GM23338 (cell line): ENCODE measurements at places on chromosomes 11 and 22. TPM values are rescaled to one million over a fixed set of nuclear protein-coding genes. Genes with fewer than 3 reads are reported as not detected.
A peak's percentile ranks its signal among the peaks of the same experiment; 100 is the strongest.

- no peak overlapping the region for H3K4me3 ChIP-seq
- no peaks in the 10 kb centered on the region for H3K27me3 ChIP-seq
- H3K36me3 ChIP-seq: peaks cover 31% of the 10 kb centered on the region
- H3K4me1 ChIP-seq: no peaks in the 10 kb centered on the region; the same call in 1 of the 2 replicates
Observed at GRCh38 chr11:27293515-27294417, 69.2 kb downstream of the CCDC34 start.

DNA sequence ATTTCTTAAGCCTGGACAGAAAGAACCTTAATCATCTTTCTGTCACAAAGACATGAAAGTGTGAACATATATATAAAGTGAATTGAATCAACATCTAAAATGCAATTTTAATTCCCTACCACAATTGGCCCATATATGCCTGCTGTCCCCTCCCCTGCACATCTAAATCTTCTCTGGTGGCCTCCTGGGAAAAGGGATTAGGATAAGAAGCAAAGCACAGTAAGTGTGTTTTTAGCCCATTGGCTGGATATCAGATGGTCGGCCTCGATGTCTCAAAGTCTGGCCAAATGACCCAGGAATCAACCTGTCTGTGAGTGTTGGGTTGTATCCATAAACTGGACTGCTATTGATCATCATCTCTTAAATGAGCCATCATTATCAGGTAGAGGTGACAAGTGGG lies 5.8 kb downstream of the MMP3 start:
- H3K27me3 ChIP-seq: no peaks in the 10 kb centered on the region
- DNase-seq: no peak
- H3K4me3 ChIP-seq: no peak overlapping the region
- peaks cover 18% of the 10 kb centered on the region for H3K4me1 ChIP-seq
- H3K36me3 ChIP-seq: no peaks in the 10 kb centered on the region
- H3K27ac ChIP-seq: no peak overlapping the region

- no peak overlapping the region for H3K27ac ChIP-seq
- no peak overlapping the region for H3K4me3 ChIP-seq
- DNase-seq: no peak
- H3K4me1 ChIP-seq: peaks cover 17% of the 10 kb centered on the region
- H3K36me3 ChIP-seq: no peaks in the 10 kb centered on the region
Observed at GRCh38 chr11:7253800-7254199, 2.1 kb downstream of the SYT9 start.

DNA sequence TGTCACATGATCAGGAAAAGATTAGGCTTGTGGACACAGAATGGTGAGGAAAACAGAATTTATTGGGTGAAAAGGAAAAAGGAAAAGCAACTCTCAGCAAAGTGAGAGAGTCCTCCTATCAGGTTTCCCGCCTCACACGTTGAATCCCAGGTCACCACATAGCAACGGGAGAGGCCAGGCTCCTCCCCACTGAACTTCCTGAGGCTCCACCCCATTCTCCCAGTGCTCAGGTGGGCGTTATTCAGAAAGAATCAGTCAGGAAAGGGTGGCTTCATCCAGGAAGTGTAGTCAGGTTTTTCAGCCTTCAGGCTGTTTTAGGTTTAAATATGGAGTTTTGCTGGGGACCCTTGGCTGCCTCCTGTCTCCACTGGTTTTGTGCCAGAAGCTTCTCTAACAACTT lies 66.9 kb downstream of the SPON1 start:
- H3K27ac ChIP-seq: no peak overlapping the region
- no peaks in the 10 kb centered on the region for H3K36me3 ChIP-seq
- DNase-seq: peak; percentile 83
- no peak overlapping the region for H3K4me3 ChIP-seq
- peaks cover 11% of the 10 kb centered on the region; the same call in 1 of the 2 replicates for H3K4me1 ChIP-seq
- H3K27me3 ChIP-seq: no peaks in the 10 kb centered on the region

GRCh38 chr22:45499746-45500145 lies 2.9 kb upstream of the FBLN1 start:
- H3K36me3 ChIP-seq: no peaks in the 10 kb centered on the region
- H3K27ac ChIP-seq: no peak overlapping the region
- no peaks in the 10 kb centered on the region for H3K27me3 ChIP-seq
- no peak for DNase-seq
- peaks cover 25% of the 10 kb centered on the region for H3K4me1 ChIP-seq
- no peak overlapping the region for H3K4me3 ChIP-seq

GRCh38 chr11:119318240-119319135 lies 1.6 kb upstream of the MCAM start:
- H3K36me3 ChIP-seq: no peaks in the 10 kb centered on the region
- DNase-seq: peak; percentile 76
- H3K4me1 ChIP-seq: peaks cover 48% of the 10 kb centered on the region
- H3K4me3 ChIP-seq: peak overlapping the region; percentile 86
- H3K27ac ChIP-seq: peak overlapping the region; percentile 26; the same call in 1 of the 2 replicates

DNA sequence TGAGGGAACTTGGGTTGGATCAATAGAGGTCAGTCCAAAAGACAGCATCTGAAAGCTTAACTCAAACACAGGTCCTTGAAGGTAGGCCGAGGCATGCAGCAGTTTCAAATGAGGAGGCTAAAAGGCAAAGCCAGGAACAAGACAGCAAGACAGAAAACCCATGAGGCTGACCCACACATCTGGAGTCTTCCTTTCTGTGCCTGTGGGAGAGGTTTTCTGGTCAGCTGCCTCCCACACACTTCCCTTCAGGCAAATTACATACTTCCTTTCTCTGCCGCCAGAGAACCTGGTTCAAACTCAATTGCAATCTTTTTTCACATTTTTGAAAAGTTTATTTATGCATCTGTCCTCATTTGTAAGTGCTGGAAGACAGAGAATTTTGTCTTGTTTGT lies 29.8 kb upstream of the CRTAM start:
- no peak for DNase-seq
- no peaks in the 10 kb centered on the region for H3K36me3 ChIP-seq
- H3K27me3 ChIP-seq: no peaks in the 10 kb centered on the region
- H3K27ac ChIP-seq: no peak overlapping the region

CCDC15 gene
- 3.3 and 8.0 TPM in 2 replicates for total RNA-seq

DNA sequence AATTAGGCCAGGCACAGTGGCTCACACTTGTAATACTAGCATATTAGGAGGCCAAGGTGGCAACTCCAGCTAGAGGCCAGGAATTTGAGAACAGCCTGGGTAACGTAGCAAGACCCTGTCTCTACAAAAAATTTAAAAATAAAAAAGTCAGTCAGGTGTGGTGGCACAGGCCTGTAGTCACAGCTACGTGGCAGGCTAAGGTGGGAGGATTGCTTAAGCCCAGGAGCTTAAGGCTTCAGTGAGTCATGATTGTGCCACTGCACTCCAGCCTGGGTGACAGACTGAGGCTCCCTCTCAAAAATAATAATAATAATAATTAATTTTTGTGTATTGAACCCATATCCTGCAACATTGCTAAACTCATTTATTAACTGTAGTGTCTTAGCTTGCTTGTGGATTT lies 15.3 kb upstream of the TRIM29 start:
- no peaks in the 10 kb centered on the region for H3K36me3 ChIP-seq
- H3K27ac ChIP-seq: no peak overlapping the region
- H3K27me3 ChIP-seq: no peaks in the 10 kb centered on the region
- H3K4me1 ChIP-seq: no peaks in the 10 kb centered on the region

DNA sequence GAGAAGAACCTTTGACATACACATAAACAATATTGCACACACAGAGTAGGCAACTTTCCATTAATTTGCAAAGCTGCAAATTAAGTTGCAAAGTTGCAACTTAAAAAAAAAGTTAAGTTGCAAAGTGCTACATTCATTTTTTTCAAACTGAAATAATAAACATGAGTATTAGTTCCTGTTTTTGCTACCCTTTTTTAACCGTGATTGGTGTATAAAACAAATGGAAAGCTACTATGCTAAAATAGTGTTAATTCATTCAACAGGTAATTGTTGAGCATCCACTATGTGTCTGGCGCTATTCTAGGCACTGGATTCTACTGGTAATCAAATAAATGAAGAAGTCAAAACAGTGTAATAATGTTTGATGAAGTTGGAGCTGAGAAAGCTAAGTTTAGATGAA lies 8.1 kb downstream of the ZFP91 start:
- H3K27me3 ChIP-seq: no peaks in the 10 kb centered on the region
- DNase-seq: no peak
- H3K4me1 ChIP-seq: no peaks in the 10 kb centered on the region
- H3K36me3 ChIP-seq: 0 out of 2 replicates have a peak, but pooled peaks cover 8% of the 10 kb centered on the region
- H3K4me3 ChIP-seq: no peak overlapping the region

GRCh38 chr11:102453302-102453695 lies 734 bp upstream of the TMEM123 start:
- H3K27me3 ChIP-seq: peaks cover 49% of the 10 kb centered on the region
- H3K27ac ChIP-seq: peak overlapping the region; percentile 84

HMGXB4 gene
- total RNA-seq: 33.1 and 34.7 TPM in 2 replicates

SCN2B gene
- 0.03 and 0.04 TPM in 2 replicates for total RNA-seq

DNA sequence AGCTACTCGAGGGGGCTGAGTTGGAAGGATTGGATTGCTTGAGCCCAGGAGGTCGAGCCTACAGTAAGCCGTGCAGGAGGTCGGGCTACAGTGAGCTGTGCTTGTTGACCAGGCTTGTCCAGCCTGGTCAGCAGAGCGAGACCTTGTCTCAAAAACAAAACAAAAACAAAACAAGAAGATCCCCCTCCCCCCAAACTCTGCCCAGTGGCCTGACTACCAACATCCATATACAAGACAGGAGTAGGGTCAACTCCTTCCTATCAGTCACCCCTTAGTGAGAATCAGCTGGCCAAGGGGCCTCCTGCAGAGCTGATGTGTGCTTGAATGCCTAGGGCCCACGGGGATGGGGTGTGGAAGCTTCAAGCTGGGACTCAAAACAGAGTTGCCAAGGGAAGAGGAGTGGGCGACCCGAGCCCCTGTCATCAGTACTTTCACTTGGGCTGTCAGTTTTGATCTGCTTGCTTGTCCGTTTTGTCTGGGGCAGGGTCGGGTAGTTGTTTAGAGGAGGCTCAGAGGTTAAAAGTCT lies 942 bp upstream of the TSPAN18 start:
- no peak for DNase-seq
- peaks cover 69% of the 10 kb centered on the region for H3K27me3 ChIP-seq
- H3K4me1 ChIP-seq: peaks cover 41% of the 10 kb centered on the region
- H3K27ac ChIP-seq: no peak overlapping the region; the same call in 1 of the 2 replicates
- peak overlapping the region; percentile 93 for H3K4me3 ChIP-seq
- no peaks in the 10 kb centered on the region for H3K36me3 ChIP-seq

LSP1 gene
- total RNA-seq: not detected in 2 replicates

DNA sequence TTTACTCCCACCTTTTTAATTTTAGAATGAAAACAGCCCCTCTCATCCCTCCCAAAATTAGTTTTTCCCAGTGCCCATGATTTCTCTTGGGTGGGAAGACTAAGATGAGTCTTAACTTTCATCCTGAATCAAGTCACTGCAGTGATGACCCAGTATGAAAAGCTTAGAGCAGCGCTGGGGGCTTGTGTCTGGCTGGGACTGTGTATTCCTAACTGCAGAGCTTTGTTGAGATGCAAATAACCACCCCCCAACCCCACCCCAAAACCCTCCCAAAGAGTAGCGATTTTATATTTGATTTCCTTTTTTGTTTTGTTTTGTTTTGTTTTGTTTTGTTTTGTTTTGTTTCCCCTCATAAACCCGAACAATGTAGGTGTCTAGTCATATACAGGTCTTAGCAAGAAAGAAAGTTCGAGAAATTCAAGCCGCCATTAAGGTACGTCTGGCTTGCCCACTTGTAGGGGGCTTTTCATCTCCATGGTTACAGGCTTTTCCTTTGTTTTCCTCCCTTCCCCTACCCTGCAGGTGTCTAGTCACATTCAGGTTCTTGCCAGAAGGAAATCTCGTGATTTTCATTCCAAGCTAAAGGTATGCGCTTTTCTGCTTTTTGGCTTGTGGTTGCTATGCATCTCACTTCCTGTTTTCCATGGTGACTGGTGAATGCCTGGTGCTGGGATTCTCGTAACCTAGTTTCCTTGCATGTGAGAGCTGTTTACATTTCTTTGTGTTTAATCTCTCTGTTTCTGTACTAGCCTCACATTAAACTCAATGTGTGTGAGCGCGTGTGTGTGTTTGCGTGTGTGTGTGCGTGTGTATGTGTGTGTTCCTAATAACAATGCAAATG lies 144.6 kb upstream of the RASSF10 start:
- peak overlapping the region; percentile 30 for H3K4me3 ChIP-seq
- peak; percentile 99 for DNase-seq
- peak overlapping the region; percentile 99 for H3K27ac ChIP-seq
- no peaks in the 10 kb centered on the region for H3K27me3 ChIP-seq
- no peaks in the 10 kb centered on the region for H3K36me3 ChIP-seq

- no peak overlapping the region for H3K4me3 ChIP-seq
- no peaks in the 10 kb centered on the region for H3K4me1 ChIP-seq
Observed at GRCh38 chr11:24587635-24588034, 90.8 kb downstream of the LUZP2 start.

IFITM5 gene
- not detected in 2 replicates for total RNA-seq

- no peak overlapping the region for H3K4me3 ChIP-seq
- H3K4me1 ChIP-seq: no peaks in the 10 kb centered on the region
- no peaks in the 10 kb centered on the region for H3K36me3 ChIP-seq
- no peaks in the 10 kb centered on the region for H3K27me3 ChIP-seq
- H3K27ac ChIP-seq: no peak overlapping the region
- no peak for DNase-seq
Observed at GRCh38 chr11:26830218-26830617, 108.4 kb upstream of the SLC5A12 start.

CEP126 gene
- 1.4 and 2.1 TPM in 2 replicates for total RNA-seq

DNA sequence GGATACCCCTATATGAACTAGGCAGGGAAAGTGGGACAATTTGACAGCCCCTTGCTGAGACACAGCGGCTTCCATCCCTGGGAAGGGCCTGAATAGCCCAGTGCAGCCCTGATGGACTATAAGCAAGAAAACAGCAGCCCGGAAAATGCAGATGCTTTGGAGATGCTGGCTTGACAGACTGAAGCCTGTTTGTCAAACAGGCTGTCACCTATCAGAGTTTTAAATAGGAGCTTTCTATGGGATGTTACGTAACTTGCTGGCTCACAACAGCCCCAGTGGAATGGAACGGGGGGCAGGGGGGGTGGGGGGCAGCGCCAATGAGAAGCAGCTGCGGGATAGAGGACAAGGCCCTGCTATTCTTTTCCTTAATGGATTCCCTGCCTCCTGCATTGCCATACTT lies 91.9 kb upstream of the NTM start:
- H3K27me3 ChIP-seq: no peaks in the 10 kb centered on the region
- H3K27ac ChIP-seq: 0 out of 2 replicates have a peak overlapping the region, but pooled peaks have one; percentile 13
- peaks cover 57% of the 10 kb centered on the region for H3K4me1 ChIP-seq
- peaks cover 14% of the 10 kb centered on the region for H3K36me3 ChIP-seq
- no peak overlapping the region for H3K4me3 ChIP-seq

DNA sequence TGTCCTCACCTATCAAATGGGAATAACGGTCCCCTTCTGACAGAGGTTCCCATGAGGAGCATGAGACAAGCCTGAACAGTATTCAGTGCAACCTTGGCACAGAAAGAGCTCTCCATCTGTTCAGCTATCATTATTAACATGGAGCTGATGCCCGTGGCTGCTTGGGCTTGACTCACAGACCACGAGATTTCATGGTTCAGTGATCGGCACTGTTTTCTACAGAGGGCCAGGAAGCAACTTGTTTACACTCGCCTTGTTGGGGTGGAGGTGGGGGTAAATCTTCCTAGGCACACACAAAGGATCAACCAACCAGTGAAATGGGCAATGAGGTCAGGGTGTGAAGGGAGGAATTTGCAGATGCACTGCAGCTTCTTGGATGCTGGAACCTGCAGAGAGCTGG lies 88.2 kb downstream of the CWC15 start:
- H3K27ac ChIP-seq: no peak overlapping the region
- H3K4me1 ChIP-seq: no peaks in the 10 kb centered on the region
- no peak for DNase-seq
- H3K36me3 ChIP-seq: no peaks in the 10 kb centered on the region
- H3K27me3 ChIP-seq: no peaks in the 10 kb centered on the region

HTR3A gene
- 8.1 and 9.7 TPM in 2 replicates for total RNA-seq

GRCh38 chr11:789943-790342 lies at the start of gene CEND1:
Gene CEND1, minus strand, starts transcription at chr11:790090. Its CDS starts 1,514 bp downstream, at chr11:788576.
- DNase-seq: peak; percentile 79
- no peaks in the 10 kb centered on the region for H3K36me3 ChIP-seq
- peaks cover 15% of the 10 kb centered on the region; the same call in 1 of the 2 replicates for H3K4me1 ChIP-seq
- peak within 1 kb of the TSS; percentile 51 for H3K4me3 ChIP-seq
- H3K27me3 ChIP-seq: no peaks in the 10 kb centered on the region

- no peak overlapping the region for H3K27ac ChIP-seq
- no peak overlapping the region for H3K4me3 ChIP-seq
- H3K4me1 ChIP-seq: no peaks in the 10 kb centered on the region
Observed at GRCh38 chr11:79129702-79130101, 311.1 kb downstream of the TENM4 start.
